ENCODE measurements at places on chromosomes 7 and 10. TPM values are rescaled to one million over a fixed set of nuclear protein-coding genes. Genes with fewer than 3 reads are reported as not detected.

DNA sequence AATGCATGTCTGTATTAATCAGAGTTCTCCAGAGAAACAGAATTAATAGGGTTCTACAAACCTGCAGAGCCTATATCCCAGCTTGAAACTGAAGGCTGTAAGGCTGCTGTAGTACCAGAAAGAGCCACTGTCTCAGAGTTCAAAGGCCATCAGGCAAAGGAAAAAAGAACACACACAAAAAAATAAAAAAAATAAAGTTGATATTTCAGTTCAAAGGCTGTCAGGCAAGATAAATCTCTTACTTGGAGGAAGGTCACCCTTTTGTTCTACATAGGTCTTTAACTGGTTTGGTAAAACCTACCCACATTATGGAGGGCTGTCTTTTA is 12.0 kb upstream of the TMEM26 start:
- DNase-seq = no peak

GRCh38 chr7:113628948-113629847 is 289.6 kb downstream of the PPP1R3A start:
- DNase-seq = no peak

GRCh38 chr7:155183655-155184054 is 113.5 kb downstream of the HTR5A start:
- no peak for DNase-seq

- no peak for DNase-seq
Observed at GRCh38 chr7:22604246-22604645, 104.3 kb upstream of the STEAP1B start.

- DNase-seq = no peak
Observed at GRCh38 chr7:142461437-142461836, 203.6 kb upstream of the PRSS58 start.

DNA sequence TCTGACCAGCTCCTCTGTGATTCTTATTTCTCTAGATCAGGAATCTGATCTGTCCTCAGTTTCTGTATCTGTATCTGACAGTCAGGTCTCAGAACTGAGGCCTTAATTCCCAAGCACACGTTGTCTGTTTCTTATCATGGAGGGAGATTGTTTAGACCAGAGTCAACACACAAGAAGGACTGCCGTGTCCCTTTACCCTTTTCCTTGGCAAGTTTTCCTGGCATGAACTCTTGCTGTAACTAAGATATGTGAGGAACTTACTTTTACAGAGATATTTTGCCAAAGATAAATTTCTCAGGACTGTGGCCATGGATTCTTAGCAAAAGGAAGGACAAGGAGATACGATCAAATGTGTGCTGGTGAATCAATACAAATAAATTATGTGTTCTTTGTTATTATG is 181.0 kb downstream of the SORCS3 start:
- DNase-seq = no peak

LIPK gene
- not detected for total RNA-seq

PCBD1 gene
- total RNA-seq = 54.6 TPM

ZPBP gene
- not detected for total RNA-seq

Measured in pulmonary artery endothelial cell (primary cell).